ENCODE measurements at places on chromosomes 12 and 14.

DNA sequence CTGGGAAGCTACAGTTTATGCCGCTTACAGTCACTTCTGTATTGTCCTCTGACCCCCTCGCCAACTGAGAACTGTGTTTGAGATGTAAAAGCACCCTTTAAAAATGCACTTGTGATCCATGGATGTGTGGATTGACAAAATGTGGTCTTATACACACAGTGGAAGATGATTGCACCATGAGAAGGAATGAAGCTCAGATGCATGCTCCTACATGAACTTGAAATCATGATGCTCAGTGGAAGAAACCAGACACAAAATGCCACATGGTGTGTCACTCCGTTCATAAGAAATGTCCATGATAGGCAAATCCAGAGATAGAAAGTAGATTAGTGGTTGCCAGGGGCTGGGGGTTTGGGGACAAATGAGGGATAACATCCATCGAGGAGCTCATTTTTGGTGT lies 58.0 kb downstream of the PITPNM2 start:
- no peak for DNase-seq

DNA sequence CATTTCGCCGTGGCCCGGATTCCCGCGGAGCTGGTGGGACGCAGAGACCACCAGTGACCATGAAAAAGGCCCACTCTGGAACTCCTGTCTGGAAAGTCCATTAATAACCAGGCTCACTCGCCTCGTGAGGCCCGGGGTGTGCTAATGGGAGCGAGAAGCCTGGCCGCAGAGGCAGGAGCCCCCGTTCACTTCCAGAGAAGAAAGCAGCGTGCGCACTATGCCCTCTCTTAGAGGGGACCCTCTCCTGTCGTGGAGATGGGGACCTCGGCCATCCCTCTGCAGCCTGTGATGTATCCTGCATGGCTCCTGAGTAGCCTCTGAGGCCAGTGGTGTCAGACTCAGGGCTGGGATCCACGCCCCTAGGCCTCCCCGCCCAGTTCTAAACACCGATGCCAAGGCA lies 134.1 kb upstream of the VRK1 start:
- DNase-seq: no peak

GRCh38 chr12:2376908-2377657 lies 324.3 kb downstream of the CACNA1C start:
- DNase-seq: no peak

DNA sequence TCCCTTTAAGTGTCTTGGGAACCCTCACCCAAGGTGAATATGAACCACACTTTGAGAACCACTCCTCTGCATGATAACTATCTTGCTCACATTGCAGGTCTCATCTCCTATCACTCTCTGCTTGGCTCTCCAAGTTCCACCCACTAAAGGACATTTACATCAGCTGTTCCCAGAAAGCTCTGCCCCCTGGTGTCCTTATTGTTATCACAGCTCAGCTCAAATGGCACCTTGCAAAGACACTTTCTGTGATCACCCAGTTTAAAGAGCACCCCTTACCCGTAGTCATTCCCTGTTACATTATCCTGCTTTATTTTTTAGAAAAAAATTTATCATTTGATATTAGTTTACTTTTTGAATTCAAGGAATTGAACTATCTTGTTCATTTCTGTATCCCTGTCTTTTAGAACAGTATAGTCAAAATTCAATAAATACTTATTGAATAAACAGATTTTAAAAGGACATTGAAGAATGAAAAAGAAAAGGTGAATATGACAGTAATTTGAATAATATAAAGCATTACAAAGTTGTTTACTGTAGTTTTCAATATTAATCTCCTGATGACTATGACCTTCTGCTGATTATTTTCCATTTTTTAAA lies 20.5 kb upstream of the GUCY2C start:
- DNase-seq: no peak

- DNase-seq: no peak
Observed at GRCh38 chr12:29148596-29148910, 525 bp upstream of the FAR2 start.

GRCh38 chr14:55610713-55611370 lies 30.8 kb downstream of the KTN1 start:
- DNase-seq: no peak

- DNase-seq: no peak
Observed at GRCh38 chr12:110579535-110580253, 3.4 kb downstream of the PPTC7 start.

DNA sequence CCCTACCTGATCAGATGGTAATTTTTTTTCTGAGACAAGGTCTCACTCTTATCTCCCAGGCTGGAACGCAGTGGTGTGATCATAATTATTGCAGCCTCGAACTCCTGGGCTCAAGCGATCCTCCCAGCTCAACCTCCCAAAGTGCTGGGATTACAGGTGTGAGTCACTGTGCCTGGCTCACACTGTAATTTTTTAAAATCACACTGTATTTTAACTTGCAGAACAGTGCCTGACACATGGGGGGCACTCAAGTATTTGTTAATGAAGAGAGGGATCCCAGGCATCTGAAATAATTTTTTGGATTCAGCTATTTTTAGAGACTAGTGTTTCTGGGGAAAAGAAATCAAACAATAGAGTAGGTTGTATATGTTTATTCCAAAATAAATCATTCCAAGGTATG lies 21.7 kb downstream of the LIMA1 start:
- DNase-seq: no peak

DNA sequence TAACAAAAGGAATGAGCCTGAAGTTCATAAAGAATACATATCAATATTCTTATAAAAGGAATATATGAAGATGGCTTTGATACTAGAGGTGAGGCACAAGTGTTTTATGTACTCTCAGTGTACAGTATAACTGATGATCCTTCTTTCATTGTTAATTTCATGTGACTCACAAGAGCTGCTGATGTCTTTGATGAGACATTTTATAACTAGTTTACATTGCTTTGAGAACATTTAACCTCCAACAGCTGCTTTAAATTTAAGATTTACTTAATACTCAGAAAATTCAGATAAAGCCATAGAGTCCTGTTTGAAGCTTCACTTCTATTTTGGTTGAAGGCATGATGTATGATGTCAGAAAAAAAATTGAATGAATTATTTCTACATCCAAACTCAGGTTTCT lies 59.8 kb downstream of the WASHC4 start:
- no peak for DNase-seq

- DNase-seq: no peak
Observed at GRCh38 chr12:68377881-68378280, 45.7 kb upstream of the MDM1 start.

DNA sequence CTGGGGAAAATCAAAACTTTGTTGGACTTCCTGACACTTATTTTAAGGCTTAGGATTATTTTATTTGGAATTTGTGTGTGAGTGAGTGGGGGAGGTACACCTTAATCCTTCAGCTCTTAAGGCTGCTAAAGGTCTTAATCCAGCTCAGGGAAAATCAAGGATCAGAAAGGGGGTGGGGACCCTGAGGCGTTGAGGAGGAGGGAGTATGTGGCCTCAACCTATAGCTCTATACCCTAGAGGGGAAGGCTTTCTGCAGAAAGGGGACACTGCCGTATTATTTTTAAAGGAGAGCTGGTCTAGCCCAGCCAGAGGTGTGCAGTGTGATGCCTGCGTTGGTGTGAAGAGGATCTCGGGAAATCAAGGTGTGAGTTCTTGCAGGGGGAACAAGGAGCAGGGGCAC lies 20.0 kb downstream of the IRF2BPL start:
- DNase-seq: no peak

DNA sequence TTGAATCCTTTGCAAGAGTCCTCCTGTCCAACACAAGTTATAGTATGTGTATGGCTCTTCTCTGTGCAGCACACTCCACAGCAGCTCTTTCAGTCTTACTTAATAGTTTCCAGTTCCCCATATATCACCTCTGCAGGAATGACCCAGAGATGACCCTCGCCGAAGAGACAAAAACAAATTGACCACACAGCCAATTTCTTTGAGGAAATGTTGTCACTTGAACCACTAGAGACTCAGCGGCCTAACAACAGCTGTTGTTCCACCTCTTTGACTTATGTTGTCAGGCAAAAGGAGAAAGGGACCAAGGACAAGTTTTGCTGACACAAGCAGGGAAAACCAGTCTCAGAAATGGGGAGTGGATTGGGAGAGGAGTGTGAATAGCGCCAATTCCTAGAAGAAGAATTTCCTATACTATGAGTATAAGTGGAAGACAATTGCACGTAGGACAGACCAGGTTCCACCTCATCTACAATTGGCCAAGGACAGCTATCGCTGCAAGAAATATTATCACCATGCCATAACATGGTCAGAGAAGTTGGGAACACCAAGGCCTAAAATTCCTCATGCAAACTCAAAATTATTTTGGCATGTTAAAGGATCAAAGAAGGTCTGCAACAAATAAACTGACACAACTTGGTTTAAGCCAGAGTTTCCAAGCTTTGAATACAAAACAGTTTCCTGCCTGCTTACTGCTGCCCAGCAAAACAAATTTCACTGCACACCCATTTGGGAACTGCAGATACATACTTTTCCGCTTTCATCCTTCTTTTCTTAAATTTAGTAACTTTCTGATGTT lies 41.7 kb upstream of the ITPR2 start:
- DNase-seq: no peak

DNA sequence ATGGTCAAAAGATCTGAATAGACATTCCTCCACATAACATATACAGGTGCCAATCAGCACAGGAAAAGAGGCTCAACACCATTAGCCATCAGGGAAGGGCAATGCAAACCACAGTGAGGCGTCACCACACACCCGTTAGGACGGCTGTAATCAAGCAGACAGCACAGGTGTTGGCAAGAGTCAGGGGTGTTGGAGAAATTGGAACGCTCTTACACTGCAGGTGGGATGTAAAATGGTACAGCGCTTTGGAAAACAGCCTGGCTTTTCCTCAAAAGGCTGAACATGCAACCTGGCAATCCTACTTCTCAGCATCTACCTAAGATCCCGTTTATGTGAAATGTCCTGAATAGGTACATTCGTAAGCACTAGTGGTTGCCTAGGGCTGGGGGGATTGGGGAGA lies 21.5 kb upstream of the MMP17 start:
- no peak for DNase-seq

DNA sequence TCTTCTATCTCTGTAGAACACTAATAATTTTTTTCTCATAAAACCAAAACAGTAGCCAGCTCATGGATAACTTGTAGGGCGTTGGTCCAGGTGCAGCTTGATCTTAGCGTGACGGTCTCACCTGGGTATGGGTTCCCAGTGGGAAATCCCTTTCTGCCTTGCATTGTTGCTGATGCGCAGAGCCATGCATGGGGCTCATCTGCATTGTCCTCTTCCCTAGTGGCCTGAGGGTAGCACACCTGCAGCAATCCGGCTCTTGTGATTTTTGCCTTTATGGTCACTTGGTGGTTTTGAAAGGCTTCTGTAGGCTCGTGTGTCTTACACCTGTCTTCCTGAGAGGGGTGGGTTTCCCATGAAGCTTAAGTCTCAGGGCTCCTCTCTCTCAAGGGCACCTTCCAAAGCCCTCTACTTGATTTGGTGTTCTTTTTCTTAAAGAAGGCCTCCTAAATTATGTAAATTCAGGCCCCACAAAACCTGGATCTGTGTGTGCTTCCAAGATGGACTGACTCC lies 130.6 kb downstream of the PRKCH start:
- DNase-seq: no peak

DNA sequence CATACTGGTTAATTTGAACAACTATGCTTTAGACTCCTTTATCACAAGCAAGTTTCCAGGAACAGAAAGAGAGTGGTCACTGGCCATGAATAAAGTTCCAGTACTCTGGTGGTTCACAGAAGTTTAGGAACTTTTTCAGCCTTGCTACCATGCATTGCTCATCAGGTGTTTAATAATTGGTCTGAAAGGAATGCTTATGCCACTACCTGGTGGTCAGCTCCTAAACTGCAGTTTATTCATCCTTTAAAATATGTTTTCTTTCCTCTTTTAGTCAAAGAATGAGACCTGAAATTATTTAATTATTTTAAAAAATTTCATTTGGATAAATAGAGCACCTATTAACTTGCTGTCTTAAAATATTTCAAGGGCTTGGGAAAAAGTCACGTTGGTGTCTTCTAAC lies 260.1 kb upstream of the OR4E1 start:
- DNase-seq: no peak

- DNase-seq: no peak
Observed at GRCh38 chr12:122937622-122938091, 28.6 kb downstream of the ABCB9 start.

DNA sequence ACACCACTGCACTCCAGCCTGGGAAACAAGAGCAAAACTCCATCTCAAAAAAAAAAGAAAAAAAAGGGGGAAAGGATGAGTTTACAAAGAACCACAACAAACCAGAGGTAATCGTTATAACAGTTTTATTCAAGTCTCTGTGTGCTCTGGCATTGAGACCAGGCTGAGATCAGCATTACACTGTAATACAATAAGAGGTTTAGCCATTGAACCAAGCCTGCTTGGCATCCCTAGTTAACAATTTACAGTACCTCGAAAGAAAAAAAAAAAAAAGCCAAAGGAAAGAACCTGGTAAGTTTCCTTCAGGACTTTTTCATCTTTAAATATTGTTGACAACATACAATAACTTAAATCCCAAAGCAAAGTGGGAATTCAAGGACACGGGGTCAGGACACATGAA lies 80.7 kb downstream of the TTC9 start:
- no peak for DNase-seq

DNA sequence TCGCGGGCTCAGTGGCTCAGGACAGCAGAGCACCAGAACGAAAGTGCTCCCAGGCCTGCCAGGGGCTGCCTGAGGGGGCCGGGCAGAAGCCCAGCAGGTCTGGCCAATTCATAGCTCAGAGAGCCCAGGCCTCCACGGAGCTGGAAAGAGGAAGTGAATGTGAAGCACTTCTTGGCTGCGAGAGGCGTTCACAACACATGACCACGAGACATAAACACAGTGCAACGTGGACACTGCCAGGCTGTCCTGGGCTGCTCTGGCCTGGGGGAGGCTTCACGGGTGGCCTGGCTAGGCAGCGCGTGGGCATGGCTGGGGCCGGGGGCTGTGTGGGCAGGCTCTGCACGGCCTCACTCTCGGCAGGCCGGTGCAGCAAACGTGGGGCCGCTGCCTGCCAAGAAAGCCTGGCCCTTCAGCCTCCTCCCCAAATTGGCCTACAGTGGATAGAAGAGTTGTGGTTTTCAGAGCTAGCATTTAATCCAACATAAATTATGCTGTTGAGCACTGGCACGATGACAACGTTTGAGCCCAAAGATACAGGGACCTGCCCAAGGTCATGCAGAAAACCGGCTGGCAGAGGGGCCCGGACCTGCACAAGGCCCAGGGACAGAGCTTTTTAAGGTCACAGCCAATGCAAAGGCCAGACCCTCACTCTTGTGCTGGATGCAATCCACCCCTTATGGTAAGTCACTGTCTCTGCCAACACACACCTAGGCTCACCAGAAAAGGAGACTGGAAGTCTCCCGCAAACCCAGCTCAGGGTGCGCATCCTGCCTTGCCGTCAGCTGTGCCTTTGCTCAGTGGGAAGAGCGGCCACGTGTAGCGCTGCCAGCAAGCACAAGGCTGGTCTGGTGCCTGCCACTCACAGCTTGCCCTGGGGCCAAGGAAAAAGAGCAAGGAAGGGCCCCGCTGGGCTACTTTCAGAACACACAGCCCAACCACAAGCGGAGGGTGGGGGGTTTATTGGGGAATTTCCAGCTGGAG lies 8.6 kb downstream of the SLC25A29 start:
- peak; percentile 78 for DNase-seq

GRCh38 chr12:47391566-47391965 lies 311.8 kb upstream of the AMIGO2 start:
- DNase-seq: no peak

- DNase-seq: no peak
Observed at GRCh38 chr14:61678975-61679374, 16.3 kb upstream of the HIF1A start.
